Left renal pelvis (tissue), 4 donors: ENCODE measurements at places on chromosomes 7 and 10.

DNA sequence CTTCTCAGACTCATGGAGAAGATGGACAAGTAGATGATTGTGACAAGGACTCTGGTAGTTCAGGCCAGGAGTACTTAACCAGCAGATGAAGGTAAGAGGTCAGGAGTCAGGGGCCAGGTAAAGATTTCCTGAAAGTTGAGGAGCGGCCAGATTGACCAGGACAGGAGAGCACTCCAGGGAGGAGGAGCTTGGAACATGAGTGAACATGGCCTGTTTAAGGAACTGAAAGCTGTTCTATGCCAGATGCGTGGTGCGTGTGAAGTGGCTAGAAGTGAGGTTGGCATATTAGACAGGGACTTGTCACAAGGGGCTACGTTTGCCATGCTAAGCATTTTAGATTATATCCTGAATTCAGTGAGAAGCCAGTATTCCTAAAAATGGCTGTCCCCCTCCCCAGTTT is 157.2 kb downstream of the WNT2 start:
- no peak for DNase-seq

GRCh38 chr7:158393926-158394625 is 193.5 kb downstream of the PTPRN2 start:
- DNase-seq = no peak

- no peak for DNase-seq
These were observed 135.8 kb upstream of the TMEM168 start for GRCh38 chr7:112926018-112926417.

- DNase-seq = no peak
These were observed 178.6 kb downstream of the CXCL12 start for GRCh38 chr10:44206127-44206818.

DNA sequence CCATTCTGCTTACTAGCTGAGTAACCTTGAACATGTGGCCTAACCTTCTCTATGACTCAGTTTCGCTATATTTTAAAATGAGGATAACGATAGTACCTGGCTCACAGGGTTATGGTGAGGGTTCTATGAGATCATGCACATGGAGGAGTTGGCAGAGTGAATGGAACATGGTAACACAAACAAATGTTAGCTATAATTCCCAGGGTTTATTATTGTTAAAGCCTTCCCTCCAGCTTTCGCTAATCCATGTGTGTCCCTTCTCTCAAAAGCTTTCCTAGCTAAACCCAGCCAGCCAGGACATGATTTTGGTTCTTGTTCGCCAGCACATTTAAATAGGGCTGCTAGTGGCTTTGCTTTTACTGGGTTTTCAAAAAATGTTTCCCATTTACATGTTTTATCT is 361.0 kb upstream of the NFE2L3 start:
- DNase-seq = no peak

DNA sequence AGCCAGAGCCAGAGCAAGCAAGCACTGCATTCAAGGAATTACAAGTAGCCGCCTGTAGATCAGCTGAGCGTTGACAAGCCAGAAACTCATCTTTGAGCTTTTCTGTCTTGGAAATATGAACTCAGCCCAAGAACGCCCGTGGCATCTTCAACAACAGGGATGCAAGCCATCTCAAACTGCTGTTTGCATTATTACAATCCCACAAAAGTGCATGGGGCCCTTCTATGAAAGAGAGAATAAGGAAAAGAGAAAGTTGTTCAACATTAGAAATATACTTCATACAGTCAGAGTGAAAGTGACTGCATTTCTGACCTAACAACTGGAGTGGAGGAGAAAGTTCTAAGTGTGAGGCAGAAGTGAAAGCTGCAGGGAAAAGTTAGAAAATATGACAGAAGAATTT is 6.5 kb downstream of the SGCE start:
- DNase-seq = no peak

GRCh38 chr10:33799281-33799943 is 464.9 kb upstream of the NRP1 start:
- no peak for DNase-seq
